ENCODE measurements at places on chromosomes 12 and 14.
A peak's percentile ranks its signal among the peaks of the same experiment; 100 is the strongest.

DNA sequence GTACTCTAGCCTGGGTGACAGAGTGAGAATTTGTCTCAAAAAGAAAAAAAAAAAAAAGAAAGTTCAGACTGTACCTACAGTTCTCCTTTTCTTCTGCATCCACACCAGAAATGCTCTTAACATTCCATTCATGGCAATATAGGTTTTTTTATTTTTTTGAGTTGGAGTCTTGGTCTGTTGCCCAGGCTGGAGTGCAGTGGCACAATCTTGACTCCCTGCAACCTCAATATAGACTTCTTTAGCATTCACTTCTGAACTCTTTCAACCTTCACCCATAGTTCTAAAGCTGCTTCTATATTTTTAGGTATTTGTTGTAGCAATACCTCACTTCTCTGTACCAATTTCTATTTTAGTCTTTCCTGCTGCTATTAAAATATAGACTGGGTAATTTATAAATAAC, 1095.7 kb downstream of the FLRT2 start:
- DNase-seq: no peak

DNA sequence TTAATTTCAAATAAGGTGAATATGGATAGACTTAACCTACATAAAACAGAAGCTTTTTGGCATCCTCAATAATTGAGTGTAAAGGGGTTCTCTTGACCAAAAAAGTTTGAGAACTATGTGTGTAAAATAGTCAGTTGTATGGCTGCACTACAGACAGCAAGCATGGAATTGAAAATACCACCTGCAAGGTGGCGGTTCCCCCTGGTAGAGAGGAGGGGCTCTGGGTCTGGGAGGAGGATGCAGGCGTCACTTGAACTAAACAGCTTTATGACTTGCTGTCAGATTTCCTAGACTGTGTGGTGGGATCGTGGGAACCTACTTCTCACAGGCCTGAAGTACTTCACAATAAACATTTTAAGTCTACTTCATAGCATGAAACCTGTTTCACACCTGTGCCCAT, 6.3 kb downstream of the EVL start:
- DNase-seq: no peak

GRCh38 chr14:67999290-67999689, 179.7 kb downstream of the RAD51B start:
- no peak for DNase-seq

DNA sequence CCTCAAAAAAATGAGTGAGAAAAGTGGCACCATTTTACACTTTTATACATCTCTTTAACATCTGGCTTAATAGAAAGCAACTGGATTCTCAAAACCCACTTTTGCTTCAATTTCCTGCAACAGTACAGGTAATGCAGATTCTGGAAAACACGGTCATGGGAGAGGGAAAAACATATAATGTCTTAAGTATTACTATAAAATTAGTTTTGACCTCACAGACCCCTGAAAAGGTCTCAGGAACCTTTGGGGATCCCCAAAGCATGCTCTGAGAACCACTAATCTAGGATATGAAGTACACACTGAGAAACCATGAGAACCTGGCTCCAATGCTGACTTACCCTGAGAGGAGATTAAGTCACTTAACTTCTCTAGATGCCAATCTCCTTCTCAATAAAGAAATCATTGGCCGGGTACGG, 64.7 kb downstream of the PPP2R5E start:
- DNase-seq: no peak

DNA sequence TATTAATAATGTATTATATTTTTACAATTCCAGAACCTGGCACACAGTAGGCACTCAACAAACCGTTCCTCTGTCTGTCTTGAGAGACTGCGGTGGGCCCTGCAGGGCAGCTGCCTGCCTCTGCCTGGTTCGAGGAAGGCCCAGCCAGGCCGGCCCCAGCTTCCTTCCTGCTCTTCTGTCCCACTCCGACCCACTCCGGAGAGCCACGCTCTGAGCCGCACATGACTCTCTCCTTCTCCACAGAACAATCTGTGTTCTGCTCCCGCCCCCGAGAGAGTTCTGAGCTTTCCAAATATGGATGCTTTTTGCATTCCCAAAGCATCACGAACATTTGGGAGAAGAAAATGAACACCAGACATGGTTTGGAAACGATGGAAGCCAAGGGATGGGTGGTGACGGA, 57.3 kb downstream of the TTC7B start:
- peak; percentile 84 for DNase-seq

DNA sequence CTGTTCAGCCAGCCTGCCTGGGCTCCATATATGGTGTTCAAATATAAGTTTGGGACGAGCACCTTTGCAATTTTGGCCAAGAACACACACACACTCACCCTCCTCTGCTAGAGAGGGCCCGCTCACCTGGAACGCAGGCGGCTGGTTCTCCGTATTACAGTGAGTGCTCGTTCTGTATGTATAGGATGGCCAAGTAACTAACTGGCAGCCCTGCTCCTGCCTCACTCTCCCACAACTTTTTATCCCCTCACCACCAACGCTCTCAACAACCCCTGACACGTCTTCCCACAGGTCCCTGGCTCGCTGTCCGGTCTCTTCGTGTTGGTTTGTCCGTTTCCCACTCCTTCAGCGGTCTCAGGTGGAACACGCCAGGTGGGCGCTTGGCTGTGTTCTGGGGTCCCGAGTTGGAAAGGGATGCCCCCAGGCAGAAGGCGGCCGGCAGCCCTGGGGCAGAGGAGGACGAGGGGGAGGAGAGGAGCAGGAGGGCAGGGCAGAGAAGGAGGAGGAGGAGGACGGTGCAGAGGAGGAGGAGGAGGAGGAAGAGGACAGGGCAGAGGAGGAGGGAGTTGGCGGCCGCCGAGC, 398 bp upstream of the MSRB3 start:
- DNase-seq: no peak

DNA sequence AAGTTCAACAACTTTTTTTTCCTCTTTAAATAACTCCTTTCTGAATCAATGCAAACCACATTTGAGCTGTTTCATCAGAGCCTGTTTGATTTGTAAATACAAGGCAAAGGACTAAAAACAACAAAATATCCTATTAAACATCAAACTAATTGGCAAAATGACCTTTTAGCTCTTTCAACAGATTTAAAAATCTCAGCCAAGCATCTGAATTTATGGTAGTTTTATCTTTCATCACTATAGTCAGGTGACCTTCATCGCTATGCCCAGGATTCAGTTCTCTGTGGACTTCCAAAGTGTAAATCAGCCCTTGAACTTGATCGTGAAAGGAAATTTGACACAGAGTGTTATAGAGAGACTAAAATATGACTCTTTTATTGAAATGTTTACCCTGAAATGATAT, 1554.5 kb upstream of the FLRT2 start:
- no peak for DNase-seq

DNA sequence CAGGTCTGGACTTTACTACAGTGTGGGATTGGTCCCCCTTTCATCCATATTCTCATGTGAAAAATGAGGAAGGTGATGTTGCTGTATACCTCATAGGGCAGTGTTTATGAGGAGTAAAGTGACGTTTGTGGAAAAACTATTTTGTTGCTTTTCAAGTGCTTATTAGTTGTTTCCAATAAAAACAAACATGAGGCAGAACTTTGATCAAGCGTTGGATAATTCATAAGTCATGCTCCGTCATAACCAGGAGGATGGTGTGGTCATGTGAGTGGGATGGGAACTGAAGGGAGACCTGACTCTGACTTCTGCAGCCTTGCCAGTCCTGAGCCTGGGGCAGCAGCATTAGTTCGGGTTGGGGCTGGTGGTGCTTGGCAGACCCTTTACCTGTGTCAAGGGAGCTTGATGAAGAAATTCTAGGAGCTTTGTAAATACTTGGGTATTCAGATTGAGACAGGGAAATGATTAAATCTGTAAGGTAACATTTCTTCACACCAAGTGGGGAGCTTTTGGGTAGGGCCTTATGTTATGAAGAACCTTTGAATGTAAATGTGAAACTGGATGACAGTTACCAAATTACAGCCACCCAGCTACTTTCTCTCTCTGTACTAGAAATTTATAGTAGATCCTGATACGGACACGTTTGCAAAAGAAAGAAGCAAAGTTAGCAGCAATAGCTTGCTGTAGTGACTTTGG, 462.4 kb upstream of the RGS6 start:
- no peak for DNase-seq
